KBM-7 (cell line): ENCODE measurements at places on chromosomes 13 and 19.
A peak's percentile ranks its signal among the peaks of the same experiment; 100 is the strongest.

- DNase-seq, result no peak
Observed at GRCh38 chr13:75760131-75761021, 124.2 kb downstream of the LMO7 start.

DNA sequence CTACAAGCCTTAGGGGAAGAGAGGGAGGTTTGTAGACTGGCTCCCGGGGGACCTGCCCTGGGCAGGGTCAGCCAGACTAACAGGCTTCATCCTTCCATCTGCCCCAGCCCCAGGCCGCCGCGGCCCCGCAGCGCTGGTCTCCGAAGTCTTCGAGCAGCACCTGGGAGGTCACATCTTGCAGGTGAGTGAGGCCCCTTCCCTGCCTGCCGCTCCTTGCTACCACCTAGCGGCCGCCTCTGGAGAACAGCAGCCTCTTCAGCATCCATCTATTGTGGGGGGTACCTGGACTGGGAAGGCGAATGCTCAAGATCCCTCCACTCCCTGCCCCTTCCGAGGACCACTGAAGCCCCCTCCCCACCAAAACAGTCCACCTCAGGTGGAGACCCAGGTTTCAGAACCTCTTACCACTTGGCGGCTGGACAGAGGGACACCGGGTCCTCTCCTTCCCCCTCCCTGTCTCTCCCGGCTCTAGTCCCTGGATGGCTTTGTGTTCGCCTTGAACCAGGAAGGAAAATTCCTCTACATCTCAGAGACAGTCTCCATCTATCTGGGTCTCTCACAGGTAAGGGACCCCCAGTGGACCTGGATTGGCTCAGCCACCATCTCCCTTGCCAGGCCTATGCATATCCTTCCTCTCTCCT is 12.7 kb downstream of the NPAS1 start:
- no peak for DNase-seq

- DNase-seq, result no peak
Observed at GRCh38 chr19:51043497-51043896, 8.7 kb upstream of the KLK12 start.

DNA sequence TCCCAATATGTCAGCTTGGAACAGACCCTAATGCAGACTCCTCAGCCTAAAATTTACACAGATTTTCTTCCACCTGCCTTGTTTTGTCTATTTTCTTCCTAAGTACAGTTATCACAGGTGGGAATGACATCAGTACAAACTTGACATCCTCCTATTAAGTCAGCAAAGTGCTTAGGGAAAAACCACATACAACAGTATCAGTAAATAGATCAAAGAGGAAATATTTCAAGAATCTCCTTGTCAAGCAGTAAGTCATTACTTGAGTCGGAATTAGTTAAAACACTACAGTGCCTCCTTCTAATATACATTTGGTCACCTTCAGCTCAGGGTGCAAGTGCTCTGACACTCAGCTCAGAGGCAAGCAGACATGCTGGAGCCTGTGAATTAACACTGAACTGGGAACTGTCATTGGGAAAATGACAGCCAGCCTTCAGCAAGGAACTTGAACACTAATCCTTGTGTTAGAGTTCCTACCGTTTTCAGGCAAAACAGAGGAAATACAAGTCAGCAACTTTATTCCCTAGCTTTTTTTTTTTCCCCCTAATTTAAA is 394.3 kb upstream of the HTR2A start:
- DNase-seq, result no peak

DNA sequence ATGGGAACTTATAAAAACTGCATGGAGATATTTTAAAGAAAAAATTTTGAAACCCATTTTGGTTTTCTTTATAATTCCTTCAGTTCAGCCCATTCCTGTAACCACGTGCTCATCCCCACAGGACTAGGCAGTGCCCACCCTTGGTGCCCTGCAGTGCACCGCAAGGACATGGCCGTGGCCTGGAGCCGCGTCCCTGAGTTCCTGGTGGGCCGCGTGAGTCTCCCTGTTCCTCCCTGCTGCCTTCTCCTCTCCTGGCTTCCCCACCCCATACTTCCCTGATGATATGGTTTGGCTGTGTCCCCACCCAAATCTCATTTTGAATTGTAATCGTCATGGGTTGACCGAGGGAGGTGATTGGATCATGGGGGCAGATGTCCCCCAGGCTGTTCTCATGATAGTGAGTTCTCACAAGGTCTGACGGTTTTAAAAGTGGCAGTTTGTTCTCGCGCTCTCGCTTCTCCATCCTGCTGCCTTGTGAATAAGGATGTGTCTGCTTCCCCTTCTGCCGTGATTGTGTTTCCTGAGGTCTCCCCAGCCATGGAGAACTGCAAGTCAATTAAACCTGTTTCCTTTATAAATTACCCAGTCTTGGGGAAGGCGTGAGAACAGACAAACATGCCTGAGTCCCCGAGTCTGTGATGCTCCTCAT is 31.6 kb upstream of the TFDP1 start:
- peak; percentile 49 for DNase-seq

GRCh38 chr13:113272031-113272430 is 25.0 kb upstream of the LAMP1 start:
- no peak for DNase-seq

- DNase-seq, result no peak
Observed at GRCh38 chr13:92196591-92197256, 798.3 kb downstream of the GPC5 start.

DNA sequence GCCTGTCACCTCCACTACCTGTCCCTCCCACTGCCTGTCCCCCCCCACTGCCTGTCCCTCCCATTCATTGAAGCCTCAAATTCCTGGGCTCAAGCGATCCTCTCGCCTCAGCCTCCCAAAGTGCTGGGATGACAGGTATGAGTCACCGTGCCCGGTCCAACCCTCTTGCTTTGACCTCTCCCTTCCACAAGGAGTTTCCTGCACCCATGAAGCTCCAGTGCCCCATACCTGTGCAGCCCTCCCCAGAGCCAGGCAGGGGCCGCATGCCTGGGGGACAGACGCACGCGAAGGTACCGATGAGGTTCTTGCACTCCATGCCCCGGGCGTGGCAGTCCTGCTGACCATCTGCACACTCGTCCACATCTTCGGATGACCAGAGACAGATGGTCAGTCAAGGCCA is 34.3 kb downstream of the CCL25 start:
- no peak for DNase-seq

- no peak for DNase-seq
Observed at GRCh38 chr19:7874897-7875273, 695 bp upstream of the PRR36 start.

- no peak for DNase-seq
Observed at GRCh38 chr13:37382146-37382545, 216.4 kb downstream of the POSTN start.

GRCh38 chr13:46119883-46120614 is 15.2 kb upstream of the CPB2 start:
- DNase-seq, result peak; percentile 41

DNA sequence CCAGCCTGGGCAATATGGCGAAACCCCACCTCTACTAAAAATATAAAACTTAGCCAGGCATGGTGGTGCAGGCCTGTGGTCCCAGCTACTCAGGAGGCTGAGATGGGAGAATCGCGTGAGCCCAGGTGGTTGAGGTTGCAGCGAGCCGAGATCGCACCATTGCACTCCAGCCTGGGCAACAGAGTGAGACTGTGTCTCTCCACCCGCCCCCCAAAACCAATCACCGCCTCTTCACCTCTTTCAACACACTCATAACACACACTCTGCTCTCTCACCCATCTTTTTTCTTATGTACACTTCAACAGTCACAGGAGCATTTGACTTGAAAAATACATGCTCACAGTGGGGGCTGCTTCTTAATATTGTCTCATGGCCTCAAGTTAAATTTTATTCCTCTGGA is 76.8 kb downstream of the ESD start:
- no peak for DNase-seq

DNA sequence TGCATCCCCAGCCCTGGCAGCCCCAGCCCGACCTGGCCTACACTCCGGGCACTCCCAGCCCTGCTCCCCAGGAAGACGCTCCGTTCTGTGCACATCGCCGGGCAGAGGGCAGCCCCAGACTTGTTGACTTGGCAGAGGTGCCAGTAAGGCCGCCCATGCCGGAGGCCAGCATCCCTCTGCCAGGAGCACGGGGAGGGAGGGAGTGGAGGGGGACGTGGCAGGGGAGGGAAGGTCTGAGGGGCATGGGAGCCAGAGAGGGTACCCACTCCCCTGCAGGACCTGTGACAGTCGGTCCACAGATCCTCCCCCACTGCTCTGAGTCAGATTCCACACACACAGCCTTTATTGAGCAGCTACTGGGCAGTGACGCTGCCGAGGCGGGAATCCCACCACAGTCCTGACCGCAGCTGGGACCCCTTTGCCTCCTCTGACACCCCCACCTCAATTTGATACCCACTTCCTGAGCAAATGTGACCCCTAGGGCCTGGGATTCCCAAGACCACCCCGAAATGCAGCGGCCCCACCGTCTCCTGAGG is 1.9 kb upstream of the NKPD1 start:
- DNase-seq, result no peak

- DNase-seq, result no peak
Observed at GRCh38 chr19:9043524-9043923, 33.3 kb upstream of the MUC16 start.

GRCh38 chr13:101267656-101268055 is 148.7 kb downstream of the NALCN start:
- no peak for DNase-seq

GRCh38 chr13:74288361-74288911 is 154.2 kb upstream of the KLF12 start:
- DNase-seq, result peak; percentile 4

- no peak for DNase-seq
Observed at GRCh38 chr13:31330236-31330635, 130.5 kb downstream of the B3GLCT start.

DNA sequence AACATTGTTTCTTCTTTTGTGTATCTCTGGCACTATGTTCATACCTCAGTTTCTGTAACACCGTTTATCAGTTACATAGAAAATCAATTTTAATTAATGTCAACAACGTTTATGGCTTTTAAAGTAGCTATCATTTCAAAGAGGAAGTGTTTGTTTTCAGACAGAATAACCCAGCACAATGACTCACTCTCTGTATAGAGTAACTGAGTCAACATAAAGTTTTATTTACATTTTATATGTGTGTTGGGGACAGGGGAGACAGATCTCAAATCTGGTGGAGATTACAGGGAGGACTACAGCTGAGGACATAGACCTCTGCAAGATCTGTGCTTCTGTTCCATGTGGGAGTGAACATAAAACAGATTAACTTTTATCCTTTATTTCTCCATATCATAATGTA is 2590.1 kb downstream of the PCDH9 start:
- DNase-seq, result no peak

DNA sequence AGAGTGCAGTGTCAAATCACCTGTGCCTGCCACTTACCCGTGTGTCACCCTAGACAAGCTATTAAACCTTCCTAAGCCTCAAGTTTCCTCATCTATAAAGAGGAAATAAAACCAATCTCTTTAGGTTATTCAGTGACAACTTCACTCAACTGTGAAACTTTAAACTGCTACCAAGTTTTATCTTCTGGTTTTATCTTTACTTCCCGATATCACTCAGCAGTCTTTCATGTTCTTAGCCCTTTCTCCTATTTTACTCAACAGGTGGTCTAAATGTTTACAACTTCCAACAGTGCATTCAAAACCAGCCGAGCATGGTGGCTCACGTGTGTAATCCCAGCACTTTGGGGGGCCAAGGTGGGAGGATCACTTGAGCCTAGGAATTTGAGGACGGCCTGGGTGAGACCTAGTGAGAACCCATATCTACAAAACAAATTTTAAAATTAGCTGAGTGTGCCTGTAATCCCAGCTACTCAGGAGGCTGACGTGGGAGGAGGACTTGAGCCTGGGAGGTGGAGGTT is 59.6 kb downstream of the GPALPP1 start:
- no peak for DNase-seq

GRCh38 chr19:49921871-49922795 is 6.9 kb upstream of the ATF5 start:
- DNase-seq, result no peak

GRCh38 chr13:65868884-65869283 is 1361.3 kb downstream of the PCDH9 start:
- DNase-seq, result no peak

DNA sequence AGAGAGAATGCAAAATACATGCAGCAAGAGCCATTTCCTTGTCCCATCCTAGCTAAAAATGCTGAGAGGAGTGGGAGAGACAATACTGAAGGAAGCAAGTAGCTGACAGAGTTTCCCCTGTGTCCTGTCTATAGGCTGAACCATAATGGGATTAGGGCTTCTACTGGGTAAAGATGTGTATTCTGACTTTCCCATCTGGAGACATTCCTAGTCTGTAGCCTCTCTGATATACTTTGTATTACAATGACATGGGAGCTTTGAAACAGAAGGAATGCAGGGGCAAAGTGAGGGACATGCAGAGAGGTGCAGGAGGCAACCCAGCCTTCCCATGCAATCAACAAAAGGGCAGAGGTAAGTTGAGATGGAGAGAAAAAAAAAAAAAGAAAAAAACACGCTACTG is 10.5 kb upstream of the GPC6 start:
- DNase-seq, result no peak

- peak; percentile 94 for DNase-seq
Observed at GRCh38 chr19:36528194-36528920, at the start of gene ZNF260. ZNF260 (minus strand) TSS chr19:36528271; CDS start chr19:36515238, 13,033 bp downstream.

GRCh38 chr13:33940898-33941297 is 122.9 kb downstream of the RFC3 start:
- DNase-seq, result peak; percentile 16

DNA sequence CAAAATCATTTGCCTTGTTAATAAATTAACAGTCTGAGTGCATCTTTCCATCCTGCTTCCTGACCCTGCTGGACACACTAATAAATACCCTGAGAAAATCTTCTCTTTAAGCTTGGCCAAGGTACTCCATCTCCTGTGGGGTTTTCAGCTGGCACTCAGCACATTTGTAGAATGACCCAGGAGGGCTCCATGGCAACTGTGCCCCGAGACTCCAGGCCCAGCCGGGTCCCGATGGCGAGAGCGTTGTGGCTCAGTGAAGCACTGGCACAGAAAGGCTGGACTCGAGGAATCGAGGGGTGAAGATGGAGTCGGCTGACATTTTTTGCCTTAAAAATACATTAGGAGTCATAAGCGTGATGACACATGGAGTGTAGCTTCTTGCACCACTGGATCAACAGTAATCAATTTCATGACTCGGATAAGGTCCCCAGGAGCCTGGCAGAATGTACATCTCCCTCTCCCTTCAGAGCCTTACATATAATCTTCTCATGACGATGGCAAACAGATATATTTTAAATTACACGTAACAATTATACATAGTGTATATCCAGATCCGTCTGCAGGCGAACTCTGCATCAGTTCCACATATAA is 85.4 kb downstream of the SLC7A1 start:
- no peak for DNase-seq
